Activated naive CD4-positive, alpha-beta T cell treated with anti-CD3 and anti-CD28 coated beads for 36 hours (primary cell): ENCODE measurements at places on chromosomes 7 and 10. TPM values are rescaled to one million over a fixed set of nuclear protein-coding genes. Genes with fewer than 3 reads are reported as not detected.
A peak's percentile ranks its signal among the peaks of the same experiment; 100 is the strongest.

GRCh38 chr10:71124921-71125748 is 87.2 kb upstream of the UNC5B start:
- H3K4me1 ChIP-seq, result peaks cover 8% of the 10 kb centered on the region
- no peaks in the 10 kb centered on the region for H3K36me3 ChIP-seq
- DNase-seq, result no peak
- H3K27ac ChIP-seq, result no peak overlapping the region

DNA sequence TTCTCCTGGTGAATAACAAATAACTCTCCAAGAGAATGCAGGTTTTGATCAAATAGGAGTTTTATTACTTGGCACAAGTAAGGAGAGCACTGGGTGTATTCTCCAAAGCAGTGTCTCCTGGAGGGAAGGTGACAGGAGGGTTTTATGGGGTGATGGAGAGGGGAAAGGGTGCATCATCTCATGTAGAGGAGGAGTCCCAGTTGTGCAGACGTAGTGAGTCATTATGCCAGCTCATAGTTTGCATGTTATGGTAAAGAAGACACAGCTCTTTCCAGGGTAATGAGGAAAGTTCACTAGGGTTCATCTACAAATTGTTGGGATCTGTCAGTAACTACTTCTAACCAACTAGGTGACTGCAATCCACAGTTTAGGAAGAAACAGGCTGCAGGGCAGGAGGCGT is 347.9 kb upstream of the MEOX2 start:
- no peaks in the 10 kb centered on the region for H3K27me3 ChIP-seq
- no peak for DNase-seq
- no peaks in the 10 kb centered on the region for H3K4me1 ChIP-seq
- H3K27ac ChIP-seq, result no peak overlapping the region
- no peak overlapping the region for H3K4me3 ChIP-seq
- H3K36me3 ChIP-seq, result no peaks in the 10 kb centered on the region

GRCh38 chr7:47685151-47685550 is 103.2 kb upstream of the TNS3 start:
- no peaks in the 10 kb centered on the region for H3K36me3 ChIP-seq
- H3K4me1 ChIP-seq, result no peaks in the 10 kb centered on the region
- no peak overlapping the region for H3K27ac ChIP-seq

- H3K4me3 ChIP-seq, result no peak overlapping the region
- H3K27me3 ChIP-seq, result no peaks in the 10 kb centered on the region
- no peaks in the 10 kb centered on the region for H3K36me3 ChIP-seq
These were observed 126.2 kb upstream of the NRP1 start for GRCh38 chr10:33460505-33461294.

DNA sequence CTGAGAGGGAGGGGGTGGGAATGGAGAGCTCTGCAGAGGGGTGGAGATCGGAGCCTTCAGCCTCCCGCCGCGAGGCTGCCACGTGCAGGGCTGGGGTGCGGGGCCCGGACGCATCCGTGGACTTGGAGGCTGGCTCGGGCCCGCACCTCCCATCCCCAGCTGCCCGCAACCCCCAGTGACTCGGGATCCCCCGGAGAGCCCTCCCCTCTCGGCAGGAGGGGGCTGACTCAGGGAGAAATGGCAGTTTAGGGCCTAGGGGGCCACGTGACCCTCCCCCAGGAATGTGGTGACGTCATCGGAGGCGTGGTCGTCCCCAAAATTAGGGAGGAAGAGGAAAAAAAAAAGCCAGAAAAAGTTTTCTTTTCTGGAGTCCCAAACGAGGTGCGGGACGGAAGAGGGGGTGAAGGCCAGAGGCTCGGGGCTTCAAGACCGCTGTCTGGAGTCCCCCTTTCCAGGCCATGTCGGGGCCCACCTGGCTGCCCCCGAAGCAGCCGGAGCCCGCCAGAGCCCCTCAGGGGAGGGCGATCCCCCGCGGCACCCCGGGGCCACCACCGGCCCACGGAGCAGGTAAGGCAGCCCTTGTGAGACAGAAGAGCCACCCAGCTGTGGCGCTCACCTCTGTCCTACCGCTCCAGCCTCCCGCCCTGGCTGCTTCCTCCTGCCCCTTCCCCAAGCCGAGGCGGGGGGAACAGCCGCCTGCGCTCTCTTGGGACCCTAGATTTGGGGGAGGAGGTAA is at the start of gene TRIP6:
Gene TRIP6, plus strand, starts transcription at position 348 of the 736 bp plus-strand sequence. Its CDS starts 111 bp downstream, at position 459.
- H3K36me3 ChIP-seq, result peaks cover 11% of the 10 kb centered on the region
- H3K4me3 ChIP-seq, result peak within 1 kb of the TSS; percentile 90
- H3K27me3 ChIP-seq, result no peaks in the 10 kb centered on the region
- H3K27ac ChIP-seq, result peak within 1 kb of the TSS; percentile 93
- H3K4me1 ChIP-seq, result peaks cover 14% of the 10 kb centered on the region

- no peaks in the 10 kb centered on the region for H3K36me3 ChIP-seq
- no peak overlapping the region for H3K4me3 ChIP-seq
- no peaks in the 10 kb centered on the region for H3K27me3 ChIP-seq
- H3K27ac ChIP-seq, result no peak overlapping the region
- no peak for DNase-seq
These were observed 34.7 kb downstream of the SVIL start for GRCh38 chr10:29600067-29600466.

- H3K36me3 ChIP-seq, result no peaks in the 10 kb centered on the region
- no peaks in the 10 kb centered on the region for H3K4me1 ChIP-seq
- H3K27ac ChIP-seq, result no peak overlapping the region
- H3K4me3 ChIP-seq, result no peak overlapping the region
- no peaks in the 10 kb centered on the region for H3K27me3 ChIP-seq
These were observed 49.9 kb downstream of the ANK3 start for GRCh38 chr10:60339757-60340156.

- H3K4me1 ChIP-seq, result peaks cover 37% of the 10 kb centered on the region
- peaks cover 7% of the 10 kb centered on the region for H3K27me3 ChIP-seq
- DNase-seq, result no peak
- H3K4me3 ChIP-seq, result no peak overlapping the region
These were observed 84.3 kb upstream of the ADRB1 start for GRCh38 chr10:113959383-113959760.

DNA sequence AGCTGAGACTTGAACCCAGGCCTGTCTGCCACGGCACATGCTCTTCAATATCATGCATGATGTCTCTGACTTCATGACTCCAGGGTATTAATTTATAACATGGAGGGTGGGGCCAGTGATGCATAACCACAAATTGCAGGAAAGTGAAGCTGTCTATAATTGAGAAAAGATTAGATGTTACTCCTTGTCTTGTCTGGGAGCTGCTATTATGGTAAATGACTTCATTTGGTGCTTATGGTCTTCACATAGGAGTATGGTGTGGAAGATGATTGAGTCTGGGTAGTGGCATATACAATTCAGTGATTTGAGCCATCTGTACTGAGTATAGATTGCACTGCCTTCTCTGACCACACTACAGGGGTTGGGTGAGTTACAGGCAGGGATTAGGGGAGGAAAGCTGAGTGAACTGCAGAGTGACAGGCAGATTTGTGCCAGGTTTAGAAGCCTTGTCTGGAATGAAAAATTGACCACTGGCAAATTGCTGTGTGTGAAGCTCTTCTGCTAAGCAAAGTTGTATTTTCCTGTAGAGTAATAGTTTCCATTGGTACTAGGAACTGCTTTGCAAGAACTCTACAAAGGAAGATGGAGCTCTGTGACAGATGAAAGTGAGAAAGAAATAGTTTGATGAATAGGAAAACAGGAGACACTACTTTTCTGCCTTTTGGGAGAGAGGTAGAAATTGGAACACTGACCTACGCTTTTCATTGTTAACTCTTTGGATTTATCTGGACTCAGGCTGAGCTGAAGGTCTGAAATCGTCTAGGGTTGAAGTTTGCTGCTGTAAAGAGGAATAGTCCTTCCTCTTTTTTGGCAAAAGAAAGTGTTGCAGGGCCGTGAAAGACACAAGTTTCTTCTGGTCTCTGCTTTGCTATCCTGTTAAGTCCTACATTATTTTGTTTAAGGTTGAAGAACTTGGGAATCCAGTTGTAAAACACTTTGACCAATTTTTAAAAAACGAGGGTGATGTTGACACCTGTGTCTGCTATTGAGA is 2.7 kb downstream of the SND1 start:
- peak overlapping the region; percentile 62 for H3K27ac ChIP-seq
- H3K36me3 ChIP-seq, result peaks cover 33% of the 10 kb centered on the region
- peak overlapping the region; percentile 99 for H3K4me3 ChIP-seq
- no peak for DNase-seq
- H3K4me1 ChIP-seq, result peaks cover 46% of the 10 kb centered on the region

The OPN4 gene
- total RNA-seq, result not detected

The ZNF804B gene
- total RNA-seq, result not detected

The NPVF gene
- total RNA-seq, result not detected

The CADPS2 gene
- total RNA-seq, result not detected

The NPTX2 gene
- not detected for total RNA-seq

The PAPOLB gene
- total RNA-seq, result not detected

The TEX36 gene
- total RNA-seq, result not detected

The IKZF1 gene
- total RNA-seq, result 213 TPM

The ANKIB1 gene
- total RNA-seq, result 37.9 TPM
